ENCODE measurements at places on chromosomes 16 and 17. TPM values are rescaled to one million over a fixed set of nuclear protein-coding genes. Genes with fewer than 3 reads are reported as not detected.

CCL1 gene
- total RNA-seq: not detected

CDK3 gene
- total RNA-seq: 14.1 TPM

NHERF2 gene
- total RNA-seq: 23.4 TPM

CALB2 gene
- total RNA-seq: 23.6 TPM

CTDNEP1 gene
- 154 TPM for total RNA-seq

TMC8 gene
- total RNA-seq: 0.85 TPM

P2RX5 gene
- 0.69 TPM for total RNA-seq

TUBG1 gene
- 44.7 TPM for total RNA-seq

TBX21 gene
- not detected for total RNA-seq

RGS11 gene
- 6.6 TPM for total RNA-seq

EDC4 gene
- 77.5 TPM for total RNA-seq

PDE6G gene
- total RNA-seq: not detected

PNMT gene
- total RNA-seq: 5.4 TPM

CES3 gene
- 0.48 TPM for total RNA-seq

CAVIN1 gene
- total RNA-seq: 49.0 TPM

APRT gene
- 153 TPM for total RNA-seq

NT5C gene
- total RNA-seq: 33.6 TPM

SPHK1 gene
- total RNA-seq: 26.8 TPM

GPR142 gene
- 4.1 TPM for total RNA-seq

CACNA1G gene
- 1.9 TPM for total RNA-seq

SBK1 gene
- 31.9 TPM for total RNA-seq

HID1 gene
- 36.6 TPM for total RNA-seq

RAD51C gene
- total RNA-seq: 32.0 TPM

GSG1L2 gene
- not detected for total RNA-seq

KRT25 gene
- total RNA-seq: not detected

KRT28 gene
- not detected for total RNA-seq

GCGR gene
- total RNA-seq: 1.7 TPM

HBA2 gene
- not detected for total RNA-seq

FA2H gene
- 5.0 TPM for total RNA-seq

CCDC40 gene
- total RNA-seq: 8.5 TPM

MYL4 gene
- total RNA-seq: 2.4 TPM

GAST gene
- 119 TPM for total RNA-seq

EMP2 gene
- 57.9 TPM for total RNA-seq

RASL10B gene
- total RNA-seq: 6.4 TPM

SLFN5 gene
- total RNA-seq: 21.7 TPM

ACSM2B gene
- total RNA-seq: 2.4 TPM

GRAPL gene
- total RNA-seq: not detected

ADAMTS18 gene
- total RNA-seq: 5.5 TPM

SEPTIN1 gene
- 2.3 TPM for total RNA-seq

ULK2 gene
- total RNA-seq: 16.7 TPM

MARCHF10 gene
- not detected for total RNA-seq

PRSS21 gene
- not detected for total RNA-seq

CIITA gene
- total RNA-seq: not detected

PRDM7 gene
- total RNA-seq: not detected

RAC3 gene
- total RNA-seq: 41.7 TPM

CMTM1 gene
- 8.4 TPM for total RNA-seq

IRX5 gene
- total RNA-seq: 29.1 TPM

TAT gene
- 0.14 TPM for total RNA-seq

TTLL6 gene
- total RNA-seq: 3.5 TPM

EMC8 gene
- total RNA-seq: 41.4 TPM

KRTAP9-8 gene
- total RNA-seq: not detected

Measured in type B pancreatic cell (in vitro differentiated cells).